ENCODE measurements at places on chromosomes 1 and 21.

GRCh38 chr21:42531771-42532170, 18.1 kb downstream of the SLC37A1 start:
- DNase-seq: no peak

- DNase-seq: no peak
These were observed 125.4 kb downstream of the PTPRU start for GRCh38 chr1:29361686-29362085.

- no peak for DNase-seq
These were observed 23.5 kb downstream of the F11R start for GRCh38 chr1:160997323-160998038.

DNA sequence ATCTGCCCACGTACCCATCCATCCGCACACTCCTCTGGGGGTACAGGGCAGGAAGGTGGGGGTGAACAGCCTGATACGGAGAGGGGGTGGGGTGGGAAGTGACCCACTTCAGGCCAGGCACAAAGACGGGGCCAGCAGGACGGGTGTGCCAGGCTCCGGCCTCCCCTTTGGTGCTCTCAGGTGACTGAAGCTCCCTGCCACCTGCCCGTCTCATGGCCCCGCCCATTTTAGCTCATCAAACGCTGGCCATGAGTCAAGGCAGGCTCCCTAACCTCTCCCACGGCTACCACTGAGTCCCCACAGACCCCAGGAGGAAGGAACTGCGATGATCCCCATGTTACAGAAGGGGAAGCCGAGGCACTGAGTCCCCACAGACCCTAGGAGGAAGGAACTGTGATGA, 109.6 kb downstream of the CRYAA start:
- DNase-seq: peak; percentile 57

DNA sequence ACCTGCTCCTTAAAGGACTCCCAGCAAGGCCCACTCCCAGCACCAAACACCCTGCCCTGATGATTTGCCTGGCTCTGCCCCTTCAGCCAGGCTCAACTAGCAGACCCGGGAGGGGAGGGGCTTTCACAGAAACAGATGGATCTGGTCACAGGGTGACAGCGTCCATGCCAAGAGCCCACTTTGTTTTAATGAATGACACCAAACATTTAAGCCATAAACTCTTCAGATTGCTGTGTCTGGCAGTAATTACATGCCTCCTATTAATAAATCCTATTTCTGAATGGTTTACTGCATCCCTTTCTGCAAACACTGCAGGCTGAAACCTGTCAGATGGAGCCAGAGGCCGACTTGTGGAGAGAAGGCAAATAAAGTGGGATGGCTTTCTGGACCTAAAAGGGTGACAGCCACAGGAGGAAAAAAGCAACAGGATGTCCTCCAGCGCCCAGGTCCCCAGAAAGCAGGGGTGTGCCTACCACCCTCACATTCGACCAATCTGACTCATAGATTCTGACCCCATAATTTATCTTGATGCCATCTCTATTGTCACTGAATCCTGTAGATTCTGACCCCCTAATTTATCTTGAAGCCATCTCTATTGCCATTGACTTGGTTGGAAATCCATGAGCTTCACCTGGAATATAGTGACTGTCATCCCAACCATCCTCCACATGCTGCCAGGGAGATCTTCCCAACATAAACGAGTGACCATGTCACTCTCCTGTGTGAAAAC, 200.9 kb downstream of the PLPP3 start:
- DNase-seq: no peak

DNA sequence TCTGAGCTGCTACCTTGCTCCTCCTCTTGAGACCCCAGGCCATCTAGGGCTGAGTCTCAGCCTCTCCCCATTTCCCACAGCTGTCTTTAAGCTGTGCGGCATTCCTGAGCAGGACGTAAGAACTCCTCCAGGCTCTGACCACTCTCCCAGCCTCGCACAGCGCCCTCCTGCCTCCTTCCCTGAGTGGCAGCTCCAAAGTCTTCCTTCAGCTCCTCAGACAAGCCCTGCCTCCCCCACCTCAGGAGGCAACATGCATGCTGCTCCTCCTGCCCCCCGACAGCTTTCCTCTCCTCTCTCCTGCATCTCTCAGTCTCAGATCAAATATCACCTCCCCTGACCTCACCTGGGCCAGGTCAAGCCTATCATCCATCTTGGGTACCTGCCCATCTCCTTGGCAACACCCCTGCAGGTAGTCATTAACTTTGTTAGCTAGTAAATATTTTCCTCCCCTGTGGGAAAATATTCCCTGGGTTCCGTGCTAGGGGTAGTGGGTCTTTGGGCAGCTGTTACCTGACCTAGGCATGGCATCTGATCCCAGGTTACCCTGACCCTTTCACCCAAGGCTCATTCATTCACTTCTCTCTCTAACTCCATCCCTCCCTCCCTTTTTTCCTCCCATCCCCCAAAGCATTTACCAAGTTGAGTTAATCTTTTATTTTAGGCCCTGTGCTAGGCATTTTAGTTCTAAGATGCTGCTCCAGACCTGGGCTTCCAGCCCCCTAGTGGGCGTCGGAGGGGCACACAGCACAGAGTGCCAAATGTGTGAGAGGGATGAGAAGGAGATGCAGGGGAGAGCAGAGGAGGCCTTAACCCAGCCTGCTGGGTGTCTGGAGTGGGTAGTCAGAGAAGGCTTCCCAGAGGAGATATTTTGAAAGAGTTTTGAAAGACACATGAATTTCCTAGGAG, 419.9 kb downstream of the PTPRU start:
- peak; percentile 24 for DNase-seq

GRCh38 chr1:160681066-160681890, 30.3 kb downstream of the CD48 start:
- no peak for DNase-seq

DNA sequence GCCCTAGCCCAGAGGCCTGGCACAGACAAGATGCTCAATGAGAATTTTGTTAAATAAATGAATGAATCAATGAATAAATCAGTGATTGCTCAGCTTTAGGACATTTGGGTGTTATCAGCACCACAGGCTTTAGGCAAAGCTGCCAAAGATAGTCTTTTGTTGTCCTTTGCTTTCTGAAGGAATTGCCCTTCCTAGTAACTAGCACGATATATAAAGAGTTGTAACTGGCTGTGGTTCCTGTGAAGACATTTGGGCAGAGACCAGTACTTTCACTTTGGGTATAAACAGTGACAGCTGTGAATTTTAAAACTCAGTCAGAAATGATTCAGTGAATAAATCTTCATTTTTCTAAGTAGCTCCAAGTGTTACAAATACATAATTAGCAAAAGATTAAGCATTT, 13.3 kb downstream of the RNU5D-1 start:
- no peak for DNase-seq

DNA sequence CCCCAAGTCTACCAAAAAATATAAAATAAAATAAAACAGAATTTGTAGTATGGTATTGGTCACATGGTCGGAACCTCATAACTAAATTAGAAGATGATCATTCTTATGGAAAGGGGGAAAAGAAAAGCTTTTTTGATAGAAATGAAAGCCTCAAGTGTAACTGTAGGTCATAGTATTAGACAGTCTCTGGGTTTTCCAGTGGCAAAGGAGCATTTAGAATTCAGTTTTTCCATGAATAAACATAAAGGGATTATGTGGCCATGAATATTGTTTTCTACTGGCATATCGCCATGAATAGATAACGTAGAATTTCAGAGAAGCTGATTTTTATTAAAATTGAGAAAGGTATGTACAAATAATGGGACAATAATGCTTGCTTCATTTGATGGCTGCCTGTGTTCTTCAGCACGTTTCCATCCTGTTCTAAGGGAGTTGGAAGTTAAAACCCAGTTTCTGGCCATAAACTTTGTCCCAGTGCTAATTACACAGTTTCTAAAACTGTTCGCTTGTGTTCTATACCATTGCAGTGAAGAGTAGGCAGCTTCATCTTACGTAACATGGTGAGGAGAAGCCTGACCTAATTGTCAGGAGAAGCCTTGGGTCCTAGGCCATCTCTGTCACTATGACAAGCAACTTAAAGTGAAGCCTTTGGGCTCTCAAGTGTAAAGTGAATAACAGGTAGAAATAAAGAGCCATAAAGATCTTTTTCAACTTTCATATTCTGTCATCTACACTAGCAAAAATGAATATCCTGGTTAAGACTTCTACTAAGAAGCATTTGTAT, 70.5 kb upstream of the PGD start:
- no peak for DNase-seq

DNA sequence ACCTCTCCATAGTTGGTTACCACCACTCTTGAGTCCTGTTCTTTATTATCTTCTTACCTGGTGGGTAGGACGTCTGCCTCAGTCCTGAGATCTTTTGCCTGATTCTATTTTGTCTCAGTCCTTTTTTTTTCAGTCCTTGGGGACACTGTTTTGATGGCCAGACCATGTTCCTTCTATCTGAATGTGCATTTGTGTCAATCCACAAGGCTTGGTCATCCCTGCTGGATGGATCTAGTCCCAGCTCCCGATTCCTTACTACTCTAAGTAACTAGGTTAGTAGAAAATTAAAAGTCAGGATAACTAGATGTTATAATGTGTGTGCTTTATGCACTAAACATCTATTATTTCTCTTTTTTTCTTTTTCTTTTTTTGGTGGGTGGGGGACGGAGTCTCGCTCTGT, 28.1 kb upstream of the AK4 start:
- DNase-seq: no peak

GRCh38 chr1:248688527-248689298, 13.9 kb downstream of the OR14I1 start:
- no peak for DNase-seq

DNA sequence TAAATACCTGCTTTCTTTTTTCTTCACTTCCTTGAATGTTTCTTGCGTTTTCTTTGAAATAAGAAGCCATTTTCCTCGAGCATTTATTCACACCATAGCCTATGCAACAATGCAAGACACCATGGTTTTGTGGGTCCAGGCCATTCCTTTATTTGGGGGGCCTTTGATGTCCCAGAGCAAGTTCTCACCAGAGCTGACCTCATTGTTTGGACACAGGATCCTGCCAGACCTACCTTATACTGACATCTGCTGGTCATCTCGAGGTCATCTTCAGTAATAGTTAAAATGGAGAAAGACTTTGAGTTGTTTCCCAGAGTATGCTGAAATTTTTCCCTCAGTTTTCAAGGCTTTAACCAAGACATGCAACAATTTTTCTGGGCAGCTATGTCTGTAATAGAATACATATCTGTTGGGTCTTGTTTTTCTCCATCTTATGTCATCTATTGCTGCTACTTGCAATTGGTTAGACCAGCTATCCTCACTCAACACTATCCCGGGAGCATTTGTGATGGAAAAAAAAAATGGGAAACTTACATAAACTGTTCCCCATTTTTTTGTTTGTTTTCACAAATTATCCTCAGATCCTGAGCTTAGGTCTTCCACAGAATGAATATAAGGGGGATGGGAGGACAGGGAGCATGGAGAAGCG, 34.0 kb upstream of the BACE2 start:
- no peak for DNase-seq

DNA sequence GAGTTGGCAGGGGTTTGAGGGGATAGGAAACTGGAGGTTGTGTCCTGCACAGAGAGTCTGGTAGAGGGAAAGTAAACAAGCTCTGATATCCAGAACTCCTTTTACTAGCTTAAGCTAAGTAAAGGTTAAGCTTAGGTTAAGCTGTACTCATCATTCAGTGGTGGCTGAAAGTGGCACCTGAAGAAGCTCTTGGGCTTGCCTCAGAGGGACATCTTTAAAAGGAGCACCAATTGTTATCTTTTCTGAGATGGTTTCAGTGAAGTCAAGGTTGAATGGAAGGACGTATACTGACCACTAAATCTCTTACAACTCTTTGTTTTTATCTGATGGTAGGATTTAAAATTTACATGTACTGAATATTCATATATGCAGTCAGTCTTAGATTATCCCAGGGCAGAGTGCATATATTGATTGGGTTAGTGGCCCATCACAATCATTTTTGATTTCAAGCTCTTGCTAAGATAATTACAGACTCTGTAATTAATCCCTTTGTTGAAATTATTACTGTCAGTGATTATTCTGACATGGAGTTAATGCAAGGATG, 43.3 kb downstream of the S1PR1 start:
- DNase-seq: no peak

DNA sequence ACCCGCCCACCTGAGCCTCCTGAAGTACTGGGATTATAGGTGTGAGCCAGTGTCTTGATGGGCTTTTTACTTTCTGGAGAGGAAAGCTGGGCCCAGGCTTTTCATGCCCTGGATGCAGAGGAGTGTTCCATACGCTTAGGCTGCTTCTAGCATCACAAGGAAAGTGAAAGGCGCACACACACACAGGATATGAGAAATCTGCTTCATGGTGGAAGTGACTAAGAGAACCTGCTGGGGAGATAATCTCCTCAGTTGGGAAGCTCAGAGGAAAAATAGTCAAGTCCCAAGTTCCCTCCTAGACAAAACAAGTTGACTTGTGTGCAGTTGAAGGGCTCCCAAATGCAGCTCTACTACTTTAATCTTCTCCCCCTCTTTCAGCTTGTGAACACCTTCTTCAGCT, 2.2 kb downstream of the NUDC start:
- DNase-seq: no peak

GRCh38 chr1:108512239-108513043, 47.5 kb upstream of the EEIG2 start:
- no peak for DNase-seq

DNA sequence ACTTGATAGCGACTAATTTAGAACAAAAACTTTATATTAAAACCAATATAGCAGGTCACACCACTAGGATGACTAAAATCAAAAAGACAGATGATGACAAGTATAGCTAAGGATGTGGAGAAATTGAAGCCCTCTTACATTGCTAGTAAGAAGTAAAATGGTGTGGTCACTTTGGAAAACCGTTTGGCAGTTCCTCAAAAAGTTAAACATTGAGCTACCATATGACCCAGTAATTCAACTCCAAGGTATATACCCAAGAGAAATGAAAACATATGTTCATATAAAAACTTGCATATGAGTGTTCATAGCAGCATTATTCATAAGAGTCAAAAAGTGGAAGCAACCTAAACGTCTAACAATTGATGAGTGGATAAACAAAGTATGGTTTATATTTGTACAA, 13.0 kb upstream of the SERINC2 start:
- no peak for DNase-seq

GRCh38 chr1:244083383-244083943, 32.4 kb downstream of the ZBTB18 start:
- DNase-seq: no peak

DNA sequence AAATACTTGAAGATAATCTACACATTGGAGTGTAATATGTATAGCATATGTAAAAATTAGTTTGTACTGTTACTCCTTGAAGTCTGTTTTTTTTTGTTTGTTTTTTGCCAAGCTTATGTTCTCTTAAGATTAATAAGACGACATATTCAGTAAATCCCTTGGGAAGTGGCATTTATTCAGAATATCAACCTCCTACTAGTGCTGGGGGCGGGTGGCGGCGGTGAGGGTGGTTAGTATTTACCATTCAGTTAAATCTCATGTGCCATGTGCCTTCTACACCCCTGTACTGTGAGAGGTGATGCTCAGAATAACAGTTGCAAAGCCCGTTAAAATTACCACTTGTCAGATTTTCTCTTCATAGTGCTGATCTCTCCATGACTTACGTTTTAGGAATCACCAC, 3.0 kb downstream of the BACH1 start:
- no peak for DNase-seq

- no peak for DNase-seq
These were observed 26.4 kb downstream of the CNST start for GRCh38 chr1:246592695-246593094.
